ENCODE measurements at places on chromosomes 1 and 21.

GRCh38 chr1:50502147-50502546 is 78.9 kb upstream of the DMRTA2 start:
- no peak for DNase-seq

- DNase-seq: no peak
These were observed 127.2 kb downstream of the LACTBL1 start for GRCh38 chr1:22845398-22845935.

- DNase-seq: no peak
These were observed 50.7 kb downstream of the UMODL1 start for GRCh38 chr21:42121794-42122193.

- DNase-seq: no peak
These were observed 80.9 kb downstream of the COLGALT2 start for GRCh38 chr1:183956559-183957188.

DNA sequence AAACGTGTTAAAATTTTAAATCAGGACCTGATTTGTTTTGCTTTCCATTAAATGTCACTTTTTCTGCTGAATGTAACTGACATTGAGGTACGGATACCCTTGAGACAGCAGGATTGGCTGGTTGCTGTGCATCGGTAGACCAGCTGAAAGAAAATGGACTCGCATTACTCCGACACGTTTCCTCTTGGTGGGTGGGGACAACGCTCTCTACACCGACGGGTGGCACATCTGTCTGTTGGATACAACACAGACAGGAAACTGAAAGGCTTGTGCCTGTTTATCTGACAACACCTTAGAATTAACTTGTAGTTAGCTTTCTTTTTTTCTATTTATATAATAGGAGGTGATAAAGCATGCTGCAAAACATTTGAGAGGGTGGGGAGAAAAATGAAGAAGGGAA is 19.4 kb downstream of the PRPF38A start:
- no peak for DNase-seq

DNA sequence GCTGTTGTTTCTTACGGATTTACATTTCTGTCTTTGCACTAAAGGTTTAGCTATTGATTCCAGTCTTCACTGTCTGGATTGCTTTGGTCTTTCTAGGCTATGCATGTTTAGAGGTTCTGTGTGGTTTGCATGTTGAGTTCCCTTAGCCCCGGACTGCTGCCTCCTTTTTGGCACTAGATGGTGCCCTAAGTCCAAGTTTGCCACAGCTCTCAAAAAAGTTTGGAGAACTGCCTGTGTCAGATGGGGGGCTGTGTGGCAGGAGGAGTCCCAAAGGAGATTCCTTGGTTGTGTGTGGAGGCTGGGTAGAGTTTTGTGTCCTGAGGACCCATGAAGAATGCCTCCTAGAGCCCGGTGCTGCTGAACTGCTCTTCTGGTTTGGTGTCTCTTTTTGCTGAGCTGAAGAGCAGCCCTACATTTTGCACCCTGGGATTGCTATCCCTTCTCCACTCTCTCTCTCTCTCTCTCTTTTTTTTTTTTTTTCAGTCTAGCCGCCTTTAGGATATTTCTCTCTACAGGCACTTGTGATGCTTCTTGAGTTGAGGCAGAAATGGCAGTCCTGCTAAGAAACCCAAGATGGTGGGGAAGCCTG is 74.4 kb downstream of the PTGS2 start:
- DNase-seq: peak; percentile 13

DNA sequence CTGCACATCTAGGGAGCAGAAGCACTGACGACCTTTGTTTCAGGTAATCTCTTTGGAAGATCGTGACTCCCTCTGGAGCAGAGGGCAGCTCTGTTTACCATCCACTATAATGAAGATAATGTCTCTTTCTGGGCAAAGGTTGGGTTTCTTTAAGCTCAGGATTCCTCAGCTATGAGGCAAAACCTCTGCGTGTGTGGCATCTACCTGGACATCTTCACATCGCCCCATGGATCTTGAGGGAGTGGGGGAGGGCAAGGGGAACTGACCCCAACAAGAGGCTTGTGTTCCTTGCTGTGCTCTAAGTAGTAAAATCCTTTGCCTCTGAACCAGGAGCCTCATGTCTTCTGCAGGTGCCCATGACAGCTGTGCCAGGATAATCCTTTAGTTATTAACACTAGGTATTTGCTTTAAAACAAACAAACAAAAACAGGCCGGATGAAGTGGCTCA is 19.6 kb downstream of the SPATA45 start:
- DNase-seq: no peak

GRCh38 chr1:54987919-54988705 is 7.7 kb downstream of the TMEM61 start:
- no peak for DNase-seq

GRCh38 chr1:160552425-160552824 is 26.9 kb downstream of the CD84 start:
- no peak for DNase-seq

DNA sequence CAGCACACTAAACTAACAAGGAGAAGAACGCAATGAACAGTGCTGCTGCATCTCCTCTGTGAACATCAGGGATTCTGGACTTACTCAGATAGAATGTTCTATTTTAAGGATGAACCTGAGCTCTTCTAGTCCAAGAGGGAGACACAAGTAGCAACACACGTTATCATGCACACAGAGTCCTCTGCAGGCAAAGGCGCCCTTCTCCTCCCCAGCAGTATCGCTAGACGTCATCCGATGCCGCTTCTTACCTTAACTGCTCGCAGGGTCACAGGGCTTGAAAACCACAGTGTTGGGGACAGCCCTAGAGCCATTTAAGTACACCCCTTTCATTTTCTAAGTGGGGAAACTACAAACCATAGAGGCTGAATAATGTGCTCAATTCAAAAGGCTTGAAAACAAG is 74.5 kb downstream of the HIVEP3 start:
- DNase-seq: no peak

GRCh38 chr1:228920831-228921230 is 185.6 kb downstream of the RHOU start:
- DNase-seq: no peak

- DNase-seq: no peak
These were observed 213.9 kb downstream of the TOMM20 start for GRCh38 chr1:234914606-234915290.

GRCh38 chr1:77282187-77282865 is 507 bp downstream of the AK5 start:
- DNase-seq: peak; percentile 73

GRCh38 chr1:75632350-75632949 is 21.5 kb upstream of the SLC44A5 start:
- no peak for DNase-seq

Measured in right kidney (tissue), 9 donors.